ENCODE measurements at places on chromosomes 1 and 21. TPM values are rescaled to one million over a fixed set of nuclear protein-coding genes. Genes with fewer than 3 reads are reported as not detected.
A peak's percentile ranks its signal among the peaks of the same experiment; 100 is the strongest.

- H3K27me3 ChIP-seq = no peaks in the 10 kb centered on the region
- DNase-seq = peak; percentile 97
- peak overlapping the region; percentile 90 for H3K27ac ChIP-seq
- H3K36me3 ChIP-seq = no peaks in the 10 kb centered on the region
- peaks cover 19% of the 10 kb centered on the region for H3K4me1 ChIP-seq
- peak overlapping the region; percentile 59 for H3K4me3 ChIP-seq
Measured at GRCh38 chr1:177984136-177984525, 14.3 kb upstream of the SEC16B start.

DNA sequence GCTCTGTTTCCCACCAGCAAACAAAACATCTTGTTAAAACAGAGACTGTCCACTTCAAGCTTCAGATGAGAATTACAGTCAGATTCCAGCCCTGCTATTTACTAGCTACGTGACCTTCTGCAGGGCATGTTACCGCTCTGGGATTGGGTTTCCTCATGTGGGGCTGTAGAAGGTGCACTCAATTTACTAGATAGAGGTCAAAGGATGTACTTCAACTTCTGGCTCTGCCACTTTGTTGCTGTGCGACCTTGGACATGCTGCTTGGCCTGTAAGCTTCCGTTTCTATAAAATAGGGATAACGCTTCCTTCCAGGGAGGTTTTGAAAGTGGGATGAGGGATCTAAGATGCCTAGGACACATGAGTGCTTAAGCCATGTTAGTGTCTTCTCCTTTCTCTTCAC is 46.0 kb upstream of the LRIG2 start:
- no peaks in the 10 kb centered on the region for H3K27me3 ChIP-seq
- H3K4me1 ChIP-seq = no peaks in the 10 kb centered on the region
- no peaks in the 10 kb centered on the region for H3K36me3 ChIP-seq
- H3K4me3 ChIP-seq = no peak overlapping the region
- no peak overlapping the region for H3K27ac ChIP-seq

DNA sequence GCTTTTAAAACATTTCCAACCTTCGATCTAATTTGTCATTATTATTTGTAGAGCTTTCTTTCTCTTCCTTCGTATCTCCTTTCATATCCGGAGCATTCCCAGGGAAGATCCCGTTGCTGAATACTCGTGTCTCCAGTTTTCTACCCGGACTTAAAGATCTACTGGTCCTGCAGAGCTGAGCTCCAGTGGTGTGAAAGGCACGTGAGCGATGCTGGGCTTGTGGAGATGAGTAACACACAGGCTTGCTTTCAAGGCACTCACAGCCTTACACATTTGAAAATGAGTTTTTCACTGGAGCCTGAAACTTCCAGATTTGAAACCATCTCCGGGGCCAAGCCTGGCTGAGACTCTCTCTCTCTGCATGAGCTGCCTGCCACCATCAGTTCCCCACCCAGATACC is 428.3 kb downstream of the KIF26B start:
- H3K27ac ChIP-seq = no peak overlapping the region
- no peaks in the 10 kb centered on the region for H3K27me3 ChIP-seq

DNA sequence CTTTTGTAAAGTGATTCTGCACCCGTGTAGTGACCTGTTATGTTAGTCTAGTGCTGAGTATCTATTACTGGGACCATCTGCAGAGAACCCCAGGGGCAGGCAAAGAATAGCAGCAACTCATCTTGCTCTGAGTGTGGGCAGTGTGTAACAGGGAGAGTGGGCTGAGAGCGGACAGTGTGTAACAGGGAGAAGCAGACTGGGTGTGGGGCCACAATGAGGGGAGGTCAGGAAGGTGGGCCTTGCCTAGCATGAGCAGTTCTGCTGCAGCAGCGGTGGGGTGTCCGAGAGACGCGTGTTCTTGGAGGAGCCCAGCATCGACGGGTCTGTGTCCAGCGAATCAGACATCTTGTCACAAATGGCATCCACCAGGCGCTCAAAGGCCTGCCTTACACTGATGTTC is 41.2 kb upstream of the NRDC start:
- no peaks in the 10 kb centered on the region for H3K27me3 ChIP-seq
- no peak for DNase-seq
- H3K4me1 ChIP-seq = peaks cover 56% of the 10 kb centered on the region
- peaks cover 14% of the 10 kb centered on the region for H3K36me3 ChIP-seq
- H3K27ac ChIP-seq = no peak overlapping the region

GRCh38 chr1:91854852-91855534 is 31.0 kb downstream of the TGFBR3 start:
- H3K4me1 ChIP-seq = peaks cover 13% of the 10 kb centered on the region
- no peak overlapping the region for H3K4me3 ChIP-seq
- peaks cover 9% of the 10 kb centered on the region for H3K36me3 ChIP-seq
- no peak overlapping the region for H3K27ac ChIP-seq
- DNase-seq = no peak
- H3K27me3 ChIP-seq = no peaks in the 10 kb centered on the region

GRCh38 chr1:199279872-199280645 is 641.2 kb downstream of the PTPRC start:
- H3K27ac ChIP-seq = peak overlapping the region; percentile 0
- H3K4me1 ChIP-seq = peaks cover 22% of the 10 kb centered on the region
- H3K27me3 ChIP-seq = no peaks in the 10 kb centered on the region

HFM1 gene
- total RNA-seq = under 0.01 TPM

SYT14 gene
- 1.4 TPM for total RNA-seq

RGL1 gene
- total RNA-seq = 8.6 TPM

Data from GM23248 (cell line).